ENCODE measurements at places on chromosomes 6 and 20. TPM values are rescaled to one million over a fixed set of nuclear protein-coding genes. Genes with fewer than 3 reads are reported as not detected.

The IFT52 gene
- 57.6 TPM for total RNA-seq

The SLC17A9 gene
- 1.4 TPM for total RNA-seq

The RSPO3 gene
- total RNA-seq, result not detected

DNA sequence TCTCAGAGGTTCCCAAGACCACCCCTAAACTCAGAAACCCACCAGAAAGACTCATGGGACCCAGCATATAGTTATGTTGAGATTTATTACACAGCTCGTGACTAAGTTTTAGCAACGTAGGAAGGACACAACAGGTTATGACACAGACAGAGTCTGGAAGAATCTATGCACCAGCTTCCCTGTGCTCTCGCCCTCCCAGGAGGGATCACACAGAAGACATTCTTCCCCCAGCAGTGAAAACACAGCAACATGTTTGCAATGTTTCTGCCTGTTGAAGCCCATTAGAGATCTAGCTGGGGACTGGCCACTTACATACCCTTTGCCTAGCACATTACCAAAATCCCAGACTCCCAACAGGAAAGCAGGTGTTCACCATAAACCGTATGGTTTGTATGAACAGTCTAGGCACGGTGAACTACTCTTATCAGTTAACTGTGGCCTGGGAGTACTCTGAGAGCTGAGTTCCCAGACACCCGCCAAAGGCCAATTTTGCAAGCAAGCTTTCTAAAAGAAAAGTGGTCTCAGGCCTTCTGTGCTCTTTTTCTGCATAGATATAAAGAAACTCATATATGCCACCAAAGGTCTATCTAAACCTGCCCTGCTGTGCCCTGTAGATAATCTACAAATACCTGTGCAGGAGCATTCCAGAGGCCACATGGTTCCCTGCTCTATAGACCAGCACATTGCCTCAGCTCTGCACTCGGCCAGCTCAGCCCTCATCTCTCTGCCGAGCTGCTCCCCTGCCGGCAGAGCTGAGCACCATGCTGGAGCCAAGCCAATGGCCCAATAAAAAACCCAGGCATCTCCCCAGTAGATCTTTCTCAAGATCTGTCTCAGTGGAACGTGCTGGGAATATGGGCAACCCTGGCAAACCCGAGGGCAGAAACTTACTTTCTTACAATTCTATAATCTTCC lies 69.6 kb upstream of the SMIM28 start:
- DNase-seq, result no peak
- H3K27me3 ChIP-seq, result no peaks in the 10 kb centered on the region
- no peak overlapping the region for H3K27ac ChIP-seq
- no peak overlapping the region for H3K4me3 ChIP-seq
- H3K4me1 ChIP-seq, result no peaks in the 10 kb centered on the region

GRCh38 chr20:46468508-46468907 lies 44.9 kb downstream of the ZNF334 start:
- DNase-seq, result no peak
- H3K27ac ChIP-seq, result no peak overlapping the region
- H3K4me3 ChIP-seq, result no peak overlapping the region
- peaks cover 5% of the 10 kb centered on the region for H3K36me3 ChIP-seq
- H3K27me3 ChIP-seq, result no peaks in the 10 kb centered on the region

DNA sequence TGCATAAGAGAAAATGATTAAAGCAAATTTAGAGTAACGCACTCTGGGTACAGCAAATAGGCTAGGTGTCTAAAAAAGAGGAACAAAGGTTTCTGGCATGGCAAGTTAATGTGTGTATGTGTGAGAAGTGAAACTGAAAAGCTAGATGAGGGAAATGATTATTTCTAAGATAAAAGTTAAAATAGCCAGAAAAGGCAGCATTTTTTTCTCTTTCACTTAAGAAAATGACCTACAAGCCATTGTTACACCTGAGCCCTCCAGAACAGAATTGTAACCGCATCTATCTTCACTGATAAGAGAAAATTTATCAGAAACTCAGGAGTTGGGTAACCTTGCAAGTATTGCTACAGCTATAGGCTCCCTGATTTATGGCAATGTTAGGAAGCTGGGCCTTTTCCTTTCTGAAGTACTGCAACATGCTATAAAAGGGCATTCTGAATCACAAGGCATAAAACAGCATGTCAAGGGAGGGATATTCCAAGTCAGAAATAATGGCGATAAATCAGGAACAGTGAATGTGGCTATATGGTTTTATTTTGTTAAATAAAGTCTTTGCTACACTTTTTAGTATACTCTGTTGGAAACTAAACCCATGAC lies 395.3 kb downstream of the TBC1D32 start:
- no peak for DNase-seq
- no peak overlapping the region for H3K4me3 ChIP-seq
- H3K27me3 ChIP-seq, result no peaks in the 10 kb centered on the region
- no peaks in the 10 kb centered on the region for H3K36me3 ChIP-seq

Measured in neural crest cell (in vitro differentiated cells).